Stomach (tissue), 19 donors: ENCODE measurements at places on chromosomes 1 and 21. TPM values are rescaled to one million over a fixed set of nuclear protein-coding genes. Genes with fewer than 3 reads are reported as not detected.

- DNase-seq, result no peak
These were observed 8.8 kb upstream of the RNPC3 start for GRCh38 chr1:103516693-103517092.

LRIG2 gene
- 0.87 TPM for polyA plus RNA-seq

GRCh38 chr1:172292840-172293239 lies 127.6 kb upstream of the C1orf105 start:
- DNase-seq, result no peak

GRCh38 chr1:106875622-106876021 lies 180.9 kb upstream of the PRMT6 start:
- no peak for DNase-seq

GRCh38 chr1:40014253-40014706 lies 26.2 kb upstream of the CAP1 start:
- DNase-seq, result no peak

KCNJ9 gene
- polyA plus RNA-seq, result 0.06 TPM

ZMYND12 gene
- polyA plus RNA-seq, result 0.88 TPM

ACTN2 gene
- 0.37 TPM for polyA plus RNA-seq

GRCh38 chr1:109508001-109508872 lies 1.3 kb downstream of the AMIGO1 start:
- no peak for DNase-seq

- DNase-seq, result no peak
These were observed 339.0 kb downstream of the PTPRU start for GRCh38 chr1:29575277-29575676.

- DNase-seq, result no peak
These were observed 32.2 kb downstream of the SLC30A7 start for GRCh38 chr1:100928128-100928527.

DNA sequence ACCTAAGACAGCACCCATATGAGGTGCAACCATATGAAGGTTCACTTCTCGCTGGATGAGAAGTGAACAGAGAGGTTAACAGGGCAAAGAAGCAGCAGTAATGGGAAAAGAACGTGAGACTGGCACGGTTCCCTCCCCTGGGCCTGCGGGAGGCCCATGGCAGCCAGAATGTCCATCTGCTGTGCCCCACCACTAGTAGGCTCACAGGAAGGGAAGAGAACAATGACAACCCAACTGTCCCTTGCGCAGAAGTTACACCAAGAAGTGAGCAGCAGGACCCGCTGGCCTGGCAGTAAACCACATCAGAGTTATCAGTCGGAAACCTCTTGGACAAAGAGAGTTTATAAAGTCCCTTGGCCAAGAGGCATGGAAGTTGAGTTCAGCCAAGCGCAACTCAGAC lies 11.3 kb downstream of the HIVEP3 start:
- no peak for DNase-seq

DNA sequence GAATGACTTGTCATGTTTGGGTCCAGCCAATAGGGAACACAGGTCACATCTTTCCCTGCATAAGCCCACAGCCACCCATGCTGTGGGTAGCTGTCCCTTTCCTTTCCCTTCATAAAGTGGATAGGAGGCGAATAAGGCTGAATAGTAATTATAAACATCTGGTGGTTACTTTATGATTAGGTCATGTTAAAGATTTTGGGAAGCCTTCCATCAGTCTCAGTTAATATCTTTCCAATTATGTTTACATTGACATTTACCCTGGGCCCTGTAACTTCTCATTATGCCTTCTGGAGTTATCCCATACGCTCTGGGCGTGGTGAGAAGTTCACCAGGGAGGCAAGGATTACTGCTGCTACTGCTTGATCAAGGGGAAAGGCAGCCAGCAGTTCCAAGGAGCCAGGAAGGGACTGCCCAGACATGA lies 197.2 kb downstream of the HLX start:
- no peak for DNase-seq

GBP3 gene
- polyA plus RNA-seq, result 10.0 TPM

GRCh38 chr21:39150877-39151276 lies 32.4 kb downstream of the PSMG1 start:
- no peak for DNase-seq

RABGGTB gene
- polyA plus RNA-seq, result 60.4 TPM

CD84 gene
- polyA plus RNA-seq, result 0.23 TPM

DNA sequence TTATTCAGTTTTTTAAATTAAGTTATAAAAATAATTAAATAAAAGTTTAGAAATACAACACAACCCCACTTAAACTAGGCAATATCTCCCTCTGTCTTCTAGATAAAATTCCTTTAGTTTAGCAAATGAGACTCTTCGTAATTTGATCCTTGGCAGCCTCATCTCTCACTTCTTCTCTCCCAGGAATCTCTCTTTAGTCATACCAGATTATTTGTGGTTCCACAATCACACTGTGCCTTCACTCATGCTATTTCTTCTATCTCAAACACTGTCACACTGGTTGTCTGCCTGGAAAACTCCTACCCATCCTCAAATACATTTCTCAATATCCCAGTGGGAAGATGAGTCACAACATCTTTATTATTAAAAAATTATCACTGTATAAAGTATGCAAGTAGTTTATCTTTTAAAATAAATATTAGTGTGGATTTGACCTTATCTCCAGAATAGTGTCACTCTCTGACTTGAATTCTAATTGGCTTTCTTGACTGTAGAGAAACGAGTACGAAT lies 195.5 kb downstream of the KCNH1 start:
- DNase-seq, result no peak

- DNase-seq, result peak; percentile 21
These were observed 163.2 kb downstream of the FMN2 start for GRCh38 chr1:240254778-240255291.

DNA sequence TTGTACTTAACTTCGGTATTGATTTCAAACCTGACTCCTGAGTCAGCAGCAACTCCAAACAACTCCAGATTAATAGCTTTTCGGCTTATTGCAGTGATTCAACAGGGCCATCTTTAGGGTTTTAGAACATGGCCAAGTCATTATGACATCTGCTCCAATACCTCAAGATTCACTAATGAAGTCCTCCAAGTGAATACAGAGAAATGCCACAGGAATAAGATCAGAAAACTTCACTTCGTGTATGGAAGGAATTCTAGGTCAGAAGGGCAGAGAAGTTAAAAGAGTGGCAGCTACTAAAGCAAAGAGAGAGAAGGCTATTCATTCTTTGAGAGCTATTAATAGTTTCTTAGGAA lies 7.6 kb upstream of the C1orf116 start:
- no peak for DNase-seq

THRAP3 gene
- polyA plus RNA-seq, result 28.0 TPM

DNA sequence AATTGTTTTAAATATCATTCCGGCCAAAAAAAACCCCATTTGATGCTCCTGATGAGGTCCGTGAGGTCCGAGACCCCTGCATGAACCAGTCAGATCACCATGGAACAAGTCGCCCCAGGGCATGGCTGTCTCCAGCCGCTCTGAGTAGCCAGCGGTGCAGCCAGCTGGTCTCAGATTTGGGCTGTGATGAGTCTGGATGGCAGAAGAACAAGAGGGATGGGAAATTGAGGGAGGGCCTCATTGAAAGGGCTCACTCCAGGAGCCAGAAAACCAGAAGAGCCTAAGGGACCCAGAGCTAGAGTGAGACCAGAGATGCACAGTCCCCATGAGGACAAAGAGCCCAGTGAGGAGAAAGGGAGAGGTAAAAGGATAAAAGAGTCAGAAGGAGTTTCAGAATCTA lies 174.0 kb downstream of the TOMM20 start:
- DNase-seq, result no peak

- no peak for DNase-seq
These were observed 842.0 kb upstream of the ADAMTS5 start for GRCh38 chr21:27808923-27809322.

DNA sequence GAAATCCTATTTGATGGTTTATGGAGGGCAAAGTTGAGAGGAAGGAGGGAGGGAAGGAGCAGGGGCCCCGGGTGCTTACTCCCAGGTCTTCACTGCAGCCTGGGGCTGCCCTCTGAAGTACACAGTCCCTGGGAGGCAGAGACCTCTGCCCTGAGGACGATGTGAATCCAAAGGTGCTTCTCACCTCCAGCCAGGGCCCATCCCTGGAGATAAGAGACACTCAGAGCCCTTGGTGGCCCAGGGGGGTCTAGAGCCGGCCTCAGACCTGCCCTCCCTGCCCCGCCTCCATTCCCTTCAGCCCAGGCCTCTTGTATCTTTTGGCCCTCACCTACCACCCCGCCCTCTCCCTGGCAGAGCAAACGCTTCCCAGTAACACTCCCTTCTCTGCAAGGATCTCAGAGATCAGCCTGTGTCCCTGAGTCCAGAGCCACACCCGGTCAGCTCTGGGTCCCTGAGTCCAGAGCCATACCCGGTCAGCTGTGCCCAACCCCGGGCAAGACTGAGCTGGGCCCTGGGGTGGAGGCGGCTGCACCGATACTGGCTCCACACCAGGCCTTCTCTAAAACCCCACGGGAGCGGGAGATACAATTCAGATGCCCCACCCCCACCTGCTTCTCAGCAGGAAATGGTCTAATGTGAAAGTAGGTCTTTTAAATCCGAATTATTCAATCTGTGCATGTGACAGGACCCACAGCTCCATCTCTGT lies 3.6 kb upstream of the GNB1 start:
- DNase-seq, result peak; percentile 77

DNA sequence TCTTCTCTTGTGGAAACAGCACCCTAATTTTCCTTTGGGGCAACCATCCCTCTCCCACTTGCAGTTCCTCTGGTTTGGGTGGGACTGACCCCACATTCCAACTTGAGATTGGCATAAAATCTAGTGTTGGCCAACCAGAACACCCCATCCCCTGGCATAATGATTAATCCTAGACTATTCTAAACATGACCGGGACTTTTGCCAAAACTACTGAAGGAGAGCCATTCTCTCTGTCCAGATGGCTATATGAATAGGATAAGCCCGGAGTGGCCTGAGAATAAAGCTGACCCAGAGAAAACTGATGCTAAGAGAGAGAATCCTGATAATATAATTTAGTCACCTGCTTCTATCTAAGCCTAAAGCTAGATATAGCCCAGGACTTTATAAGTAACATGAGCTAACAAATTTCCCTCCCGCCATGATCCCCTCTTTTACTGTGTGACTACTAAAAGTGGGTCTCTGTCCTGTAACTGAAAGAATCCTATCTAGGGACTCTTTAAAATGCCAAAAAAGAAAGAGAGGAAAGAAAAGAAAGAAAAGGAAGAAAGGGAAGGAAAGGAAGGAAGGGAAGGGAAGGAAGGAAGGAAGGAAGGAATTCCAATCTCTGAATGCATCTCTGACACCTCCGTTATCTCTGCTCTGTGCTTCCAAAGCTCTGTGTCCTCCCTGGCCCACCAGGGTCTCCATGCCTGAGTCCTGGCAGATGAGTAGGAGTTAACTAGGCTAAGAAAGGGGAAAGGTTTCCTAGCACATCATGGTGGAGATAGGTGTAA lies 28.0 kb upstream of the NRDC start:
- DNase-seq, result peak; percentile 49

- DNase-seq, result no peak
These were observed 7.0 kb downstream of the TAS1R2 start for GRCh38 chr1:18852501-18852900.

- no peak for DNase-seq
These were observed 32.8 kb upstream of the PTPRC start for GRCh38 chr1:198606020-198606438.

MEX3A gene
- not detected for polyA plus RNA-seq

DNA sequence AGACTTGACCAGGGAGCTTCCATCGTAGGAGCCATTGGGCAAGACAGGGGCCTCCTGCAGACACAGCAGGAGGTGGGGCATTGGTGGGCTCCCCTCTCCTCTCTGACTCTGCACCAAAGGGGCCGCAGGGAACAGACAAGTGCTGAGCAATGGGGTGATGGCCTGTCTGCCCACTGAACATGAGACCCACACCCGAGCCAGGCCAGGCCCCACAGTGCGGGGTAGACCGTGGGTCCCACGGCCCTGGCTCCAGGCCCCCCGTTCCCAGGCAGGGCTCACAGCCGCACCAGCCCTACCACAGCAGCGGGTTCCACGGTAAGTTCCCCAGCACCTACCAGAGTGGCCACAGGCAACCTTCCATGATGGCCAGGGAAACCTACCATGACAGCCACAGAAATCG lies 45.9 kb downstream of the CHD5 start:
- no peak for DNase-seq

BCAN gene
- polyA plus RNA-seq, result 0.05 TPM

S100B gene
- 7.0 TPM for polyA plus RNA-seq

DNA sequence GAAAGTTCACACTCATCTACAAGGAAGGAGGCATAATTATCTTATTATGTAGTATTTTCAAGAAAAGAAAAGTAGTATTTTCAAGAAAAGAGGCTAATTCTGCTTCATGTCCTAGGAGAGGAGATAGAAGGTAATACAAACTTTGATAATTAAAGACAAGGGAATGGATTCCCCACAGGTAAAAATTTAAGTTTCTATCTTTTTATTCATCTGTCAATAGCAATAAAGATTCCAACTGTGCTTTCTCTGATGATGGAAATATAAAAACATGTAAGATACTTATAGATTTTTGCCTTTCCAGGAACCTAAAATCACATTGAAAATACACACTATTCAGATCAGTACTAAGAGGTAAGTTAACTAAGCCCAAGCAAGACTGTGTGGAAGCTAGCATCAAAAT lies at the start of gene OR2M2:
Gene OR2M2 (plus strand): TSS at position 301 of the 400 bp plus-strand sequence. CDS start 5,165 bp downstream, outside the sequence.
- DNase-seq, result no peak

DNA sequence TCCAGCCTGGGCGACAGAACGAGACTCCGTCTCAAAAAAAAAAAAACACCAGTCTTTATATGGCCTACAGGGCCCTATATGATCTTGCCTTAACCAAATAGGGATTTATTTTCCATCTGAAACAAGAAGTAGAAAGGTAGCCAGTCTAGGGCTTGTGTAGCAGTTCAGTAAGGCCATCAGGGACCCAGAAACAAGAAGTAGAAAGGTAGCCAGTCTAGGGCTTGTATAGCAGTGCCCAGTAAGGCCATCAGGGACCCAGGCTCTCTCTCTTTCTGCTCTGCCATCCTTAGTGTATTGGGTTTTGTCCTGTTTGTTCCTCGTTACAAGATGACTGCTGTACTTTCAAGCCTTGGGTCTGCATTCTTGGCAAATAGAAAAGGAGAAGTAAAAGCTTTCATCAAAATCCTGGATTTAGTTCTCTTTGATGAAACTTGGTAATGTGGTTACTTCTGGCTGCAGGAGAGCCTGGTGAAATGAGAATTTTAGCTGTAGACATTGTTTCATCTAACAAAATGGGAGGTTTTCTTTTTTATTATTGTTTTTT lies 46.1 kb downstream of the PKN2 start:
- DNase-seq, result no peak

SH3D21 gene
- 0.76 TPM for polyA plus RNA-seq

GRCh38 chr21:46423546-46424038 lies 35.1 kb upstream of the DIP2A start:
- DNase-seq, result no peak

GRCh38 chr1:87394513-87394912 lies 65.8 kb downstream of the LMO4 start:
- no peak for DNase-seq

DNASE2B gene
- 0.25 TPM for polyA plus RNA-seq

DNA sequence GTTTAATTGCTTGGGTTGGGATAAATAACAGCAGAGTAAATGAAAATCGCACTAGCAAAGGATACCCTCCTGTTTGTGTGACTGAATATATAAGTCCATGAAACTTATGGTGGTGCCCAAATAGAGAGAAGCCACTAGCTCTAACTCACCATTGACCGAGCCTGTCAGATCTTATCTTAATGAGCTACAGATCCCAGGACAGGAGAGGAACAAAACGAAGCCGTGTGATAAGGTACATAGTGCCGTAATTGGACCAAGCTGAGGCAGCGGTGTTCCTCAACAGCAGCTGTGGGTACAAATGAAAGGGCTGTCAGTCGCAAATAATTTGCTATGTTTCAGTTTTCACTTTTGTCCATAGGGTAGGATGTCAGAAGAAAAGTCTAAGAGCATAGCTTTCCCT lies 276.1 kb downstream of the PTBP2 start:
- no peak for DNase-seq

- no peak for DNase-seq
These were observed 53.4 kb upstream of the IFFO2 start for GRCh38 chr1:19009882-19010321.
